Bronchial epithelial cell (primary cell): ENCODE measurements at places on chromosomes 7 and 10. TPM values are rescaled to one million over a fixed set of nuclear protein-coding genes. Genes with fewer than 3 reads are reported as not detected.

GRCh38 chr7:105426606-105427146 lies 38.0 kb upstream of the SRPK2 start:
- no peak for DNase-seq

DNA sequence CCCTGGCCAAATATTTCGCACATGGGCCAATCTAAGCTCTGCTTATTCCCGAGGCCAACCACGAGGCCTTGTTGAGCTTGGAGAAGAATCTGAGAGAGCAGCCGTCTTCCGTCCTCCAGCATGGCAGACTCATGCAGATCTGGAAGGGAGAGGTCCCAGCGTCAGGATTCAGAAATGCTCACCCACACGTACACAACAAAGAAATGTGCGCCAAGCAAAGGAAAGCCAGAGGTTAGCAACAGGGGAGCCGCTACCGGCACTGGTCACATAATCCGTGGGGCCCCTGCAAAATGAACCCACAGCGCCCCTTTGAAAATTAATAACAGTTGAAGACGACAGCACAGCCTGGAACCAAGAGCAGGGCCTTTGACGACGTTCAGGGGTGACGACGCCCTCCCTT lies 25.4 kb upstream of the PRKAG2 start:
- DNase-seq = no peak

- no peak for DNase-seq
These were observed 98.2 kb downstream of the BTRC start for GRCh38 chr10:101452176-101452575.

GRCh38 chr7:42596737-42597136 lies 315.1 kb downstream of the C7orf25 start:
- peak; percentile 88 for DNase-seq

- DNase-seq = no peak
These were observed 20.3 kb downstream of the SLIT1 start for GRCh38 chr10:97165499-97165898.

DNA sequence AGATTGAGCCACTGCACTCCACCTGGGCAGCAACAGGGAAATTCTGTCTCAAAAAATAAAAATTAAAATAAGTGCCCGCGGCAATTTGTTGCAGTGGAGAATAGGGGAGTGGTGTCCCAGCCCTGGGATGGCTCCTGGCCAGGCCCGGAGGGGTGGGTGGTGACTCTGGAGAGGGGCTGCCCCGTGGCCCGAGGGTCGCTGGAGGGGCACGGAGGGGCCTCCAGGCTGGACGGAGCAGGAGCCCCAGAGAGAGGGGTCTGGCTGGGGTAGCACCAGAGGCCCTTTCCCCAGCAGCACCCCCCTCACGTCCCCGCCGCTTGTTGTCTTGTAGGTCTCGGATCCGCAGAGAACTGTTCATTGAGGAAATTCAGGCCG lies 38.6 kb upstream of the SH2B2 start:
- no peak for DNase-seq

DNA sequence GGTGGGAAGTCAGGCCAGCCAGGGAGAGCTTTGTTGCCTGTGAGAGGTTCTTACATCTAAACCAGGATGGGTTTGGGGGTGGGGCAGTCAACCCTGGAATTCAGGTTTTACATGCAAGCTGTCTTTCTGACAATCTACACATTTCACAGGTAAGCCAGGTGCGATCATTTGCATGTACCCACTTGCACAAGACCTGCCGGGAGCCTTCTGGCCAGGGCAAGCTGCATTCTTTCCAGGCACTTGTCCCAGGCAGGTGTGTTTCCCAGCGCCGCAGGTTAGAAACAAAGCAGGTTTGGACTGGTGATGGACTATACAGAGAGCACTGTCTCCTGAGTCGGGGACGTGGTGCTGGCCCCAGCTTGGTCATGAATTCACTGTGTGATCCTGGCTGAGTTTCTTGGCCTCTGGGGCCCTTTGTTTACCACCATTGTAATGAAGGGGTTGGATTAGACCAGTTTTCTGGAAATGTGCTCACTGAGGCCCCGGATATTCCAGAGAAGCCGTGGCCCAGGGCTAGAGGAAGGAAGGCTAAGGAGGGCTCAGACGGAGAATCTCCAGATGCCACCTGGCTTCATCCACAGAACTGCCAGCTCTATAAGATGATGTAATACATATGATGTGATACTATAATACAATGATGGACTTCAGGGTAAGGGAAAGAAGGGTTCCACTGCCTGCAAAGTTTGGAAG lies 205.2 kb upstream of the SVIL start:
- peak; percentile 97 for DNase-seq

DNA sequence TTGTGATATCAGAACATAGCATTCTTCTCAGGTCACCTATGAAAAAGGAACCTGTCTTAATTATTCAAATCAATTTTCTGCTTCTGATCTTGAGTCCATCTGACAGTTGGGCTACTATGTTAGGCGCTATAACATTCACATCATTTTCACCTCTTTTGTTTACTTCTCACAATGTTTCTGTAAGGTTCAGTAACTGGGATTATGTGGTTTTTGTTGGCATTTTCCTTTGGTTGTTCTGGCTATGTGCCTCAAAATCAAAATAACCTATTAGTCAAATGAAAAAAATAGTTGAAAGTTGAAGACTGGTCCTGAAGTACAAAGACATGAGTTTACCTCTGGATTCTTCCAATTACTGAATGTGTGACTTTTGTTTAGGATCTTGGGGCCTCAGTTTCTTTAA lies 221.3 kb upstream of the SMIM30 start:
- no peak for DNase-seq

GRCh38 chr10:13614530-13615332 lies 28.0 kb downstream of the PRPF18 start:
- DNase-seq = no peak

DNA sequence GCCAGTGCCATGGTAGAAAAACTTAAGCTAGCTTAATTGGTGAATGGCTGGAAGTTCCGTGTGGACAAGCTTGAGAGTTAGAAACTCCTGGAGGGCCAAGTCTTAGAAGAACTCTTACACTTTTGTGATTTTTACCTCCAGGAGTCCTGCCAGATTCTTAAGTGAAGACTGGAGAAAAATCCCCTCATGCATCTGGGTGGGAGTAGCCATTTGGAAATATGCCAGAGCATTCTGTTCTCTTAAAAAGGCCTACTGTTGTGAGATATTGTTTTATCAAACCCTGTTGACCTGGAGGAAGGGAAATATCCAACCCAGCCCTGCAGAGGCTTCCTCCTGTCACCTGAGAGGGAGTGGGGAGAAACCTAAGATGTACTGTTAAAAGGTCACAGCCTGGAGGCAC lies 17.6 kb upstream of the MCM10 start:
- no peak for DNase-seq

DNA sequence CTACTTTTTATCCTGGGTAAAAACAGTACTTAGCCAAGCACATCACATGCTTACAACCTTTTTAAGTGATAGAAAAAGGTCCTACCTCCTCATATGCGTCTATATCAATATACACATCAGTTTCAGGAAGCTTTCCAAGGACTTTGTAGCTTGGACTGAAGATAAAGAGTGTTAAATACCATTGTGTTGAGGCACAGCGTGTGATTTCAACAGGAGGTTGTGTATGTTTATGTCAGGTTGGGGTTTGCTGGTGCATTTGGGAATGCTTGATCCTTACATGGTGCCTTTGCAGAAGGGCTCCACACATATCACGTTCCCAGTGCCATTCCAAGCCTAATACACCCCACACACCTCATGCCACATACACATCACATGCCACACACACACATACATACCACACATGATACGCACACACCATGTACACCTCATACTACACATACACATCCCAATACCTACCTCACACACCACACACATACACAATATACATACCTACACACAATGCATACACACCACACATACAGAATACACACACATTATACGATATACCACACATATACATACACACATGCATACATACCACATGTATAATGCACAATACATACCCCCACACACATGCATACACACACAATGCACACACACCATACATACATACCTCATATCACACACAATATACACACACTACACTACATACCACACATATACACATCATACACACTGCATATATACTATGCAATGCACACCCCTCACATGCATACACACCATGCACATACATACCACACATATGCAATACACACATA lies 33.1 kb downstream of the PSMC2 start:
- no peak for DNase-seq

DNA sequence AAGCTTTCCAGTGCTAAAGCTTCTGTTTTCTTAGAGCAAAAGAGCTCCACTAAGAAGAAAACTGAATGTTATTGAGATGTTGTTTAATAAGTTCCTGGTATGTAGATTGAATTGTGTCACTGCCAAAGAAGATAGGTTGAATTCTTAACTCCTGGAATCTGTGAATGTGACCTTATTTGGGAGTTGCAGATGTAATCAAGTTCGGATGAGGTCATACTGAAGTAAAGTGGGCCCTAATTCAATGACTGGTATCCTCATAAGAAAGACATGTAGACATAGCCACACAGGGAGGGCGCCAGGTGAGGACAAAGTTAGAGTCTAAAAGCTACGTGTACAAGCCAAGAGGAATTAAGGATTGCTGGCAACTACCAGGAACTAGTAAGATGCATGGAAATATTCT lies 732.1 kb upstream of the C7orf33 start:
- no peak for DNase-seq

DNA sequence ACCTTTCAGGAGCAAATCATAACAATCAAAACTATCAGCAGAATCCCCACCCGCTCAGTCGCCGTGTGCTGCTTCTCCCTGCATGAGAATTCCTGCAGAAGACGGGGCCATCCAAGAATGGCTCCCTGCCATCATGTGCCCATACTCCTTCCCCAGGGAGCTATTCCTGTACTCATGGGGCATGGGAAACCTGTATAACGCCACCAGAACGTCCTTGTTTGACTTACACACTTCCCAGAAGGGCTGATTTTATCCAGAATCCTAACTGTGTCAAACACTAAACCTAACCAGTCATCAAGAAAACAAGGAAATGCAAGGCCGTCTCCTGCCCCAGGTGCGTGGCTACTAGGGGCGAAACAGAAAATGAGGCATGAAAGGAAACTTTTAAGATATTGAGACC lies 16.0 kb downstream of the DIP2C start:
- DNase-seq = no peak

DNA sequence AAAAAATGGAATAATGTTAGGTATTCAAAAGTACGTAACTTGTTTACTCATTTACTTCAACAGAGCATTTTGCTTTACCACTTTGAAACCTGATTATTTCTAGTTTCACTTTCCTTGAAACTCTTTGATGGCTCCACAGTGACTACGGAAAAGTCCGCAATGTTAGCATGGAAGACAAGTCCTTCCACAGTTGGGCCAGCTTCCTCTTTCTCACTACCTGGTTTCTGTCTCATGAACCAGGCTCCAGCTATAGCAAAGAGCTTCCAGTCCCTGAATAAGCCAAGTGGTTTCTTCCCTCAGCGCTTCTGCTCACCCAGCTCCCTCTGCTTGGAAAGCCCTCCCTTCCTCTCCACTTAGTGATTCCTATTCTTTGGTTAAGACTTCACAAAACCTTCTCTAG lies 44.8 kb upstream of the SLC16A12 start:
- no peak for DNase-seq

GRCh38 chr10:74255888-74256357 lies 104.9 kb downstream of the ADK start:
- DNase-seq = peak; percentile 47

DNA sequence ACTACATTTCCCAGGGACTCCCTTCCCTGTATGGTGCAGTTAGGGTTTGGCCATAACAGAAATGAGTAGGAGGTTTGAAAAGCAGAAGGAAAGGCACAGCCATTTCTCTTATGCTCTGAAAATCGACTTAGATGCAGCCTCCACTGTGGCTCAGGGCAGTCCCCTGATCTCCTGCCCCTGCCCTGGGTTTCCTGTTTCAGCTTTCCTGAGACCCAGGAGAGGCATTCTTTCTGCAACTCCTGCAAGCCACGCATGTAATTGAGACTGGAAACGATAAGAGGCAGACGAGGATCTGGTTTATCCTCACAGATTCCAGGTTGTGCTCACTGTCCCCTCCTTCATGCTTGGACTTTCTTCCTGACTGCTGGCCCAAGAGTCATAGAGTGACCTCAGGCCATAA lies 461.2 kb upstream of the VSTM2A start:
- no peak for DNase-seq

DNA sequence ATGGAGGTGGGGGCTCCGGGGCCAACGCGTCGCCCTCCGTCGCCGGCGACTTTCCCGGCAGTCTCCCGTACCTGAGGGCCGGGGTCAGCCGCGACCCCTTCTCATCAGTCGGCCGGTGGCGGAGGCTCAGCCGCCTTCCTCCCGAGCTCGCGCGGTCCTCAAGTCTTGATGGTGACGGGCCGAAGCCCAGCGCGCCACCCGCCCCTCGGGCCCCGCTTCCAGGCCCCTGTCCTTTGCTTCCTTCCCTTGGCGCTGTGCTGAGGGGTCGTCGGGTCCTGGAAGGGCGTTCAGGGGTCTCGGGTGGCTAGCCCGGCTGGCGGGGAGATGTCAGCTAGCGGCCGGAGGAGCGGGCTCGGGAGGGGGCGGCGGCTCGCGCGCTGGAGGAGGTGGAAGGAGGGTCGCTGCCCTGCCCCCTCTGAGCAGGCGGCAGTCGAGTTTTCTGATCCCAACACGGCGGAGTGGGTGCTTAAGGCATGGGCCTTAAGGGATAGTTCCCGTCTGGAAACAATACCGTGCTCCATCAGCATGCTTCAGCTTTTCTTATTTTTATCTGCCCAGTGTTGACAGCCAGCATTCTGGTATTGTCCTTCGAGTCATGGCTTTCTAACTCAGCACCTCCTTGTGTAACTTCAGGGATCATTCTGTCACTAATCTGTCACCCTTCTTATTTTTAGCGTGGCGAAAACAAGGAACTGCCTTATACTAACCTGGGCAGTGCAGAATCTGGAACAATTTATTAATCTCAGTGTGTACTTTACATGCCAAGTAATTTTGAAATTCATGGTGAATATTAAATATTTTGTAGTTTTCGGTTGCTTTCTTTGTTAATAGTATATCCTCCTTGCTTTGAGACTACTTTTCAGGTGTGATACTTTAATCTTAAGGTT lies 748 bp downstream of the PHTF2 start:
- DNase-seq = peak; percentile 29

DNA sequence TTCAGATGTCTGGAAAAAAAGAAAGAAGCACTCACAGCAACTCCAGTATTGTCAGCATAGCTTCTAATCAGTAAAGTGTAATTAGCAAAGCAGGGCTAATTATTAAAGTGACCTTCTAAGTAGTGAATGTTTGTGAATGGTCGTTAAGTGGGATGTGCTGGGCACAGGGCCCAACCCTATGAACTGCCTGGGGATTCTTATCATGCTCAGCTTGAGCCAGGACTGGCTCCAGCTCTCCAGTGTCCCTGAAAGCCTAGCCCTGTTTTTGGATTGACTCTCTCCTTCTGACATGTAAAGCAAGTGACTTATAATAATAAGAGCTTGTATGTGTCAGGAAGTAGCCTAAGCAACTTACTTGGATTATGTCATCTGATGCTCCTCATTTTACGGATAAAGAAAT lies 9.5 kb upstream of the TBX20 start:
- DNase-seq = no peak

Gene GNGT1
- not detected in 2 replicates for total RNA-seq

Gene CARD11
- total RNA-seq = 3.3 and 6.3 TPM in 2 replicates

Gene ENTPD7
- total RNA-seq = 10.5 and 19.0 TPM in 2 replicates

Gene PDK4
- total RNA-seq = 0.53 and 0.64 TPM in 2 replicates

Gene TNS3
- 1.8 and 2.6 TPM in 2 replicates for total RNA-seq

Gene SMKR1
- total RNA-seq = 0.26 and 1.3 TPM in 2 replicates

Gene KIF11
- total RNA-seq = 1.1 and 1.3 TPM in 2 replicates

Gene CRYGN
- not detected in 2 replicates for total RNA-seq

Gene FAM171A1
- 2.6 TPM in 2 replicates for total RNA-seq

Gene ZFYVE27
- total RNA-seq = 15.3 and 19.1 TPM in 2 replicates

Gene SPDYE6
- under 0.01 TPM in 1 of 2 replicates, not detected in the other for total RNA-seq

Gene ASB10
- total RNA-seq = not detected in 2 replicates

Gene ZNF365
- 1.3 and 7.2 TPM in 2 replicates for total RNA-seq

Gene FEZF1
- total RNA-seq = not detected in 2 replicates
